GM04503 (cell line): ENCODE measurements at places on chromosomes 7 and 10.

GRCh38 chr10:95697429-95697828 lies 3.7 kb upstream of the TCTN3 start:
- DNase-seq, result no peak

- DNase-seq, result no peak
These were observed 379.4 kb upstream of the KIAA1217 start for GRCh38 chr10:23829556-23829955.

DNA sequence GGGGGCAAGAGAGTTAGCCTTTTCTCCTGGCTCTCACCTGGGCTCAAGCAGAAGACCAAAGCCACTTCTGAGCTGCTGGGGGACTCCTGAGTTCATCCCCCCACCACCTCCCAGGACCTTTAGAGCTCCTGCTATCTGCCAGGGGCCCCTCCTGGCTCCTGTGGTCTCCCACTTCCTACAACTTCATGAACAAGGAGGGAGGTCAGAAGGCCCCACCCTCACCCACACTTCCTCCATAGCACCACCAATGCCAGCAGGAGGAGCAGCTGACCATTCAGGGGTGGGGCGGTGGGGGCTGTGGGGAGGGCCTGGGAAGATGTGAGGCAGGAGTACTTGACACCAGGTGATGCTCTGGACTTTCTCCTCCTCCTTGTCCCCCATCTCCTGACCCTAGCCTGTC lies 32.6 kb upstream of the ADCYAP1R1 start:
- DNase-seq, result no peak

GRCh38 chr10:112230325-112230988 lies 46.9 kb upstream of the GPAM start:
- DNase-seq, result no peak

- no peak for DNase-seq
These were observed 435.9 kb upstream of the PHF14 start for GRCh38 chr7:10537764-10538163.

- no peak for DNase-seq
These were observed 109.8 kb downstream of the PRLHR start for GRCh38 chr10:118485641-118486040.

GRCh38 chr7:116380025-116380424 lies 119.5 kb upstream of the CAV2 start:
- no peak for DNase-seq

DNA sequence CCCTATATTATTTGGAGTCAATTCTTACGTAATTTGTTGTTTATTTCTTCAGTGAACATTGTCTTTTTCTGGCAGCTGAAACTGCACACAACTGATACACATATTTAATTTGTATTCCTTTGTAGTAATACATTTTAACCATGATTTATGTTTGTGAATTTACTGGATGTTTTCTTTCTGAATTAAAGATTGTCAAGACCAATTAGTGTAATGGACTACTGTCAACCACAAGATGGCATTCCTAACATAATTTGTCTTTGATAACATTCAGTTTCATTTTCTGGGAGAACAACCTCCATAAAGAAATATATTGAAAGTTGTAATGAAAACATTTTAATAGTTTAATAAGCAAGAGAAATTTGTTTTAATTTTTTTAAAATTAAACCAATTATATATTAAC lies 10.1 kb downstream of the THNSL1 start:
- no peak for DNase-seq

DNA sequence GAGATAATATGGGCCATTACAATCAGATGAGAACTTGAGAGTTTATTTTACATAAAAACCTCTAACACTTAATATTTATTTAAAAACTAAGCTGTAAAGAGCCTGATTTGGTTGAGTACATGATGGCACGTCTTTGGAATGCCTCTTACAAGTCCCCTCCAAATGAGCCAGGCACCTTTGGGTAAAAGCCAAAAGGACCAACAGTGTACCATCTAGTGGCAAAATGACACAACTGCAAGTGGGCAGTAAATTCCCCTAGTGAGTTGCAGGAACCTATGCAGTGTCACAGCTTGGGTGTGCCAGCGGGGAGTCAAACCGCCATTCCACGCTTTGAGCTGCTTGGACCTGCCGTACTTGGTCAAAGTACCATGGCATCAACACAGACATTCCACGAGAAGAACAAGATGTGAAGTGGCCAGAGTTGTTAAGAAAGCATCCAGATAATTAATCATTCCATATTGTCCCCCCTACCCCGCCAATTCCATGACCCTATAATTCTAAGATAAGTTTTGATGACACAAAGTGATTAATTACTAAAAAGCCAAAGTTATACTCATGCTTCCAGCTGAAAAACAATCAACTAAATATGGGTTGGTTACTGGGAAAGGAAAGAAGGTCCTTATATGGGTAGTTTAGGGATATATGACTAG lies 115.2 kb downstream of the SORBS1 start:
- DNase-seq, result peak; percentile 24

- no peak for DNase-seq
These were observed 40.6 kb upstream of the WAC start for GRCh38 chr10:28492116-28492920.

- no peak for DNase-seq
These were observed 8.0 kb upstream of the TAS2R60 start for GRCh38 chr7:143435266-143435665.

DNA sequence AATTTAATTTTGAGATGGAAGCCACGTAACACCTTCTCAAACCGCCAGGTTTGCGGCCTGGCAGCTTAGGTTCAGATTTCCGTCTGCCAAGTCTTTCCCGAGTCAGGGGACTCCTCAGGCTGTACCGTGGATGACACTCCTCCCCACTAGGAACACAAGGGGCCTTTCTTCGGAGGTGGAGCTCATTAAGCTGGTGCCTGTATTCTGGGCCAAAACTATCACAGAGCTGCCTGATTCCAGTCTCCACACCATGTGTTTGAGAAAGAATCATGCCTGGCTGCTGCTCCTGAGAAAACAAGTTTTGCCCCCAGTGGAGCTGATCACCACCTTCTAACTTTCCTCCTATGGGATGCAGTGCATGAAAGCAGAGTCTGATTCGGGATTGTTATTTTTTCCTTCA lies 44.8 kb downstream of the TMEM209 start:
- DNase-seq, result no peak

GRCh38 chr7:76054123-76055120 lies 6.5 kb downstream of the MDH2 start:
- no peak for DNase-seq

DNA sequence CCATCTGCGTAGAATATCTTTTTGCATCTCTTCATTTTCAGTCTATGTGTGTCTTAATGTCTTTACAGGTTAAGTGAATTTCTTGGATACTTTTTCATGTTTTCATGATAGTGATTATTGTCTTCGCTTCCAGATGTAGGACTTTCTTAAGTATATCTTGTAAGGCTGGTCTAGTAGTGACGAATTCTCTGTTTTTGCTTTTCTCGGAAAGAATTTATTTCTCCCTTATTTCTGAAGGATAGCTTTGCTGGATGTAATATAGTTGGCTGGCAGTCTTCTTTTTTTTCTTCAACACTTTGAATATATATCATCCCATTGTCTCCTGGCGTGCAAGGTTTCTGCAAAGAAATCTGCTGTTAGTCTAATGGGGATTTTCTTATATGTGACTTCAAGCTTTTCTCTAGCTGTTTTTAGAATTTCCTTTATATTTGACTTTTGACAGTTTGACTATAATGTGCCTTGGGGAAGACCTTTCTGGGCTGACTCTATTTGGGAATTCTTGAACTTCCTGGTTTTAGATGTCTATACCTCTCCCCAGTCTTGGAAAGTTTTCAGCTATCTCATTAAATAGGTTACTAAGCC lies 14.3 kb downstream of the GTPBP4 start:
- no peak for DNase-seq

GRCh38 chr7:137961200-137962177 lies 40.4 kb downstream of the CREB3L2 start:
- DNase-seq, result no peak

- no peak for DNase-seq
These were observed 15.9 kb upstream of the AKR1E2 start for GRCh38 chr10:4810092-4810491.

DNA sequence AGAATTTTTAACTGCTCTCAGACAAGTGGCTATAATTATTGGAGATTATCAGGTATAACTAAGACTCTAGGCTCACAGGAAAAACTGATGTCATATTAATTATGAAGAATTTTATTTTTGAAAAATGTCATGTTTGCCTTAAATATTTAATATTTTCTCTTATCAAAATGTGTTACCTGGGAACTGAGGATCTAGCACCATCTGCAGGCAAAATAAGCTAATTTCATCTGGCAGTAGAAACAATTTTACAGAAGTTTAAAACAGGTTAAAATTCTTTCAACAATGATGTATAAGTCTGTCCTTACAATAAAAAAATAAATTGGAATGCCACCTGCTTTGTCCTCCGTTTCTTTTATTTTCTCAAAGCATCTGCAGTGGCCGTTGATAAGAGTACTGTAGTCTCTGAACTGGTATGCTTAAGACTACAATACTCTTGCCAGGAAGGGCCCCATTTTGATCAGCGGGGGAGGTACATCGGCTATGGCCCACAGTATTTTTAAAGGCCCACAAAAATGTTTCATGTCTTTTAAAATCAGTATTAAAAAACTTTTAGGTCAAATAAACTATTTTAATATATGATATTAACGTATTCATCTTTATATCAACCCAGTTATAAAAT lies 81.3 kb downstream of the VWDE start:
- no peak for DNase-seq

- DNase-seq, result no peak
These were observed 621.2 kb downstream of the REEP3 start for GRCh38 chr10:64142395-64142794.
